ENCODE measurements at places on chromosomes 13 and 19.

DNA sequence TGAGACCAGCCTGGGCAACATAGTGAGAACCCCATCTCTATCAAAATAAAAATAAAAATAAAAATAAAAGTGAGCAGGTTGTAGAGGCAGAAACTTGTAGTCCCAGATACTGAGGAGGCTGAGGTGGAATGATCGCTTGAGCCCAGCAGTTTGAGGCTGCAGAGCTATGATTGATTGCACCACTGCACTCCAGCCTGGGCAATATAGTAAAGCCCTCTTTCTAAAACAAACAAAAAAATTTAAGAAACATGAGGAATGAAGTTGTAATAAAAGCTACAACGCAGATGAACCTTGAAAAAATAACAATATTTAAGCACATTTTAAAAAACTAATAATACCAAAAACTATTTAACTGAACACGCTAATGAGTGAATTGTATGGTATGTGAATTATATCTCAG, 919.3 kb downstream of the UQCRFS1 start:
- no peak for DNase-seq

- no peak for DNase-seq
Observed at GRCh38 chr13:100506154-100506553, 82.4 kb downstream of the GGACT start.

DNA sequence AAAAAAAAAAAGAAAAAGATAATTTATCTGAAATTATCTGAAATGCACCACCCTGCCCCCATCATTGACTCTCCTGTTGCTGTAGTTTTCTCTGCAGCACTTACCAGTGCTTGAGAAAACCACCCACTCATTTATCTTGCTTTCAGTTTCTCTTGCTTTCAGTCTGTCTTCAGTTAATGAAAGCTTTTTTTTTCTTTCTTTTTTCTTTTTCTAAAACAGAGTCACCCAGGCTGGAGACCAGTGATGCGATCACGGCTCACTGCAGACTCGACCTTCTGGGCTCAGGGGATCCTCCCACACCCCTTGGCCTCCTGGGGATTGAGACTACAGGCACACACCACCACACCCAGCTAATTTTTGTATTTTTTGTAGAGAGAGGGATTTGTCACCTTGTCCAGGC, 4.3 kb upstream of the ACP5 start:
- no peak for DNase-seq

DNA sequence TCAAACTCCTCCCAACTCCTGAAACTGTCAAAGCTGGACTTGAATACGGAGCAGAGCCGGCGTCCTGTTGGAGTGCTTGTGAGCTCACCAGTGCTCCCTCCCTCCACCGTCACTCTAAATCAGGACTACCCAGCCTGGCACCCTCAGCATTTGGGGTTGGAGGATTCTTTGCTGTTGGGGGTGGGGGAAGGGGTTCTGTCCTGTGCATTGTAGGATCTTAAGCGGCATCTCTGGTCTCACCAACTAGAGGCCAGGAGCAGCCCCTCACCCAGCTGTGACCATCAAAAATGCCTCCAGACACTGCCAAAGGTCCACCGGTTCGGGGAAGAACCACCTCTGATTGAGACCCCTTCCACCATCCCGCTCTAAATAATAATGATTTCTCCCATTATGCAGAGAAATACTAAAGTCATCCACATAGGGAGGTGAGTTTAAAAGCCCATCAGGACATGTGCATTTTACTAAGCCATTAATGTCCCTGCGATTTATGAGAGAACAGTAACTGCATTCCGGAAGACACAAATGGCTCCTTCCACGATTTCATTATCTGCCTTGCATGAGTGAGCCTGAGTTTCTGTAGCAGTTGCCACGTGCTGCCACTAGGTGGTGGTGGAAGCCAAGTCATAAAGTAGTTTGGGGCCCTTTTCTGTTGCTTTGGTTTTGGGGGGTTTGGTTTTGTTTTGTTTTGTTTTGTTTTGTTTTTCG, 16.1 kb upstream of the USP29 start:
- no peak for DNase-seq

- DNase-seq, result no peak
Observed at GRCh38 chr19:15673176-15673654, 328 bp downstream of the CYP4F12 start.

GRCh38 chr13:46728777-46729176, 68.2 kb downstream of the ESD start:
- DNase-seq, result no peak

DNA sequence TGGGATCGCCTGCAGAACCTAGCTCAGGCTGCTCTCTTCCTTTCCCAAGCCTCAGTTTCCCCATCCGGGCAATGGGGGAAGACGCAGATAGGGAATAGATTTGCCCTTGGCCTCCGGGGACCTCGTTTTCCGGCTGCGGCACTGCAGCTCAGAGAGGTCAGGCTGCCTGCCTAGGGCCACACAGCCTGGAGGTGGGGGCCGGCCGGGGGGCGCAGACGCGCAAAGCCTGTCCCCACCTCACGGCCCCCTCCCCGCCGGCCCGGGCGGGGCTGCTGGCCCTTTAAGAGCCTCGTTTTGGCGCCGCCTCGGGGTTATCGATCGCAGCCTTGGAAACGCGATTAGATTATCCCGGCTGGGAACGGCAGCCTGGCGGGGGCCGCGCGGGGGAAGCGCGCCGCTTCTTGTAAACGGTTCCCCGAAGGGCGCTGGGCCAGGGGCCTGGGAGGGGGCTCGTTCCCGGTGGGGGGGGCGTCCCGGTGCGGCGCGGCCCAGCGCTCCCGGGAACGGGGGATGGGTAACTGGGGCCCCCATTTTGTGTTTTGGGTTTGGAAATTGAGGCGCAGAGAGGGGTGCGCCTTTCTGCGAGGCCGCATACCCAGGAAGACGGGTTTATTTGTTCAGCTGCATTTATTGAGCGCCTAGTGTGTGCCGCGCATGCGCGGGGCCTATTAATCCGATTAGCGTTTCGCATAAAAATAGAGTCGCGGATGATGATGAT, 23.4 kb upstream of the TCF3 start:
- DNase-seq, result no peak

- DNase-seq, result no peak
Observed at GRCh38 chr19:48638831-48639381, 1.7 kb upstream of the DBP start.

- DNase-seq, result no peak
Observed at GRCh38 chr19:49879243-49879963, 1.9 kb downstream of the TBC1D17 start.

- no peak for DNase-seq
Observed at GRCh38 chr19:50648659-50649058, 586 bp upstream of the C19orf81 start.

GRCh38 chr13:36512771-36513170, 80.5 kb downstream of the CCNA1 start:
- DNase-seq, result no peak

DNA sequence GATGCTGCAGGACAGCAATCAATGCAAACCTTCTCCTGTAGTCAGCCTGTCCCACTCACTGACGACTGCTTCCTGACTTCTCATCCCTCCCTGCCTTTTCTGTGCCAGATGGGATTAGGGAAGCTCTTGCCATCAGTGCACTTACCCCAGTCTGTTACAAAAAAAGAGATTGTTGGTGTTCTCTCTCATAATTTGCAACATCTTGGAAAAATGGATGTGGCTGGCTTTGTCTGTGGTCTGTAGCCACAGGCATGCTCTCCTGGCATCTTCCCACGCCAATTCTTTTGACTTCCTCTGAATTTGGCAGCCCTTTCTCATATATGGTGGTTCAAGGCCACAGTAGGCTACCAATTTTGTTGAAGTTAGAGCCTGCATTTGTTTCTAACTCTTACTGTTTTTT, 11.6 kb upstream of the HTR2A start:
- no peak for DNase-seq

DNA sequence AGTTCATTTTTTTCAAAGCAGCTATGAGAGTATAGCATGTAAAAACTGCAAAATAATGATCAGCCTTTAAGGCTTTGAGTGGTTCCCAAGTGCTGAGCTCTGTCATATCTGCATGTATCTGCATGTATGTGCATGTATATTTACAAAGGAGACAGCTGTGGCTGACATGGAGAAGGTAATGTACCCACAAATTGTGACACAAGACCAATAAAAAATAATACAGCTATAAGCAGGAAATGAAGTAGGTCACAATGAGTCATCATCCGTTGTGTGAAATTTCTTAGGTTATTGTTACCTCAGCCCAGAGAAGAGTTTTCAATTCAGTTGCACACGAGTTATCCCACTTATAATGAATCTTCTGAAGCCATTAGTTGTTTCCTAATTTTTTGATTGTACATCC, 60.9 kb upstream of the MED4 start:
- no peak for DNase-seq

GRCh38 chr19:8831832-8832131, 322 bp downstream of the ZNF558 start:
- DNase-seq, result no peak

- DNase-seq, result no peak
Observed at GRCh38 chr13:102038787-102039186, 363.1 kb downstream of the FGF14 start.

GRCh38 chr13:110817143-110817542, 97.7 kb downstream of the ANKRD10 start:
- DNase-seq, result no peak

- DNase-seq, result no peak
Observed at GRCh38 chr13:80307401-80307987, 33.4 kb downstream of the SPRY2 start.

DNA sequence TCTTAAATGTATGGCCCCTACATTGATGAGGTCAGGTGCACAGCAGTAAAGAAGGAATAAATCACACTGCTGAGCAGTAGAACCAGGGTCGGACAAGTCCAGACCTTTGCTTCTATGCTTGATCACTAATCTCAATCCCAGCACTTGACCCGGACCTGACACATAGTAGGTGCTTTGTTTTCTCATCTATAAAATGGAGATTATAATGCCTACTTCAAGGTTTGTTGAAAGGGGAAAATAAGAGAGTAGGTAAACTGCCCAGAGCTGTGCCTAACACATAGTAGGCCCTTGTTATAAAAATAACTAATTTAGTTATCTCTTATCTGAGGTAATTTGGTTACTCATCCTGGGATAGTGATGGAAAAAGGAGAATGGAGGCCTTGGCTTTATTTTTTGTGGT, 125.0 kb downstream of the RXFP2 start:
- DNase-seq, result no peak

DNA sequence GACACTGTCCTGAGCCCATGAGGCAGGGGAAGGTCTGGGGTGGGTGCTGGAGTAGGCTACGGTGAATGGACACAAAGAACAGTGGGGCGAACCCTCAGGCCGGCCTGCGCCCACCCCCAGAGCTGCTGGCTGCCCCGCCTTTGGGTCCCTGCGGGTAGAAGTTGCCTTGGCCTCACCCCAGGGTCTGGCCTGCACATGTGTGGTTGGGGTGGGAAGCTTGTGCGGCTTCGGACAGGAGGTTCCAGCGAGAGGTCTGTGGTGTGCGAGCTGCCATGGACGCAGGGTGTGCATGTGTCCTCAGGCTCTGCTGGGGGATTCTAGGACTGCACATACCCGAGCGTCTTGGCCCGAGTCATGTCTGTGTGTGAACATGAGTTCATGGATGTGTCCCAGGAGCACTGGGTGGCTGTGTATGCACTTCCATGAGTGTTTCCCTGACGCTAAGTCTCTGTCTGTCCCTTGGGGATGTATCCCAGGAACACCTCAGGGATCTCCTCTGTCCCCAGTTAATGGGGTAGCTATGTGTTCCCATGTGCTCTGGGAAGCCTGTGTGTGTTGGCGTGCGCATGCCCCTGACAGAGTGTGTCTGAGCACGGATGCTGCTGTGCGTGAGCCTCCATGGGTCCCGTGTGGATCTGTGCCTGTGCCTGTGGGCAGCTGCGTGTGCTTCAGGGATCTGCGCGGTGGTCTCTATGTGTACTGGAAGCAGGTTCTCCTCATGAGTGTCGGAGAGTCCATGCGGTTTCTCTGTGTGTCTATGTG, 20.8 kb upstream of the POU2F2 start:
- DNase-seq, result no peak

DNA sequence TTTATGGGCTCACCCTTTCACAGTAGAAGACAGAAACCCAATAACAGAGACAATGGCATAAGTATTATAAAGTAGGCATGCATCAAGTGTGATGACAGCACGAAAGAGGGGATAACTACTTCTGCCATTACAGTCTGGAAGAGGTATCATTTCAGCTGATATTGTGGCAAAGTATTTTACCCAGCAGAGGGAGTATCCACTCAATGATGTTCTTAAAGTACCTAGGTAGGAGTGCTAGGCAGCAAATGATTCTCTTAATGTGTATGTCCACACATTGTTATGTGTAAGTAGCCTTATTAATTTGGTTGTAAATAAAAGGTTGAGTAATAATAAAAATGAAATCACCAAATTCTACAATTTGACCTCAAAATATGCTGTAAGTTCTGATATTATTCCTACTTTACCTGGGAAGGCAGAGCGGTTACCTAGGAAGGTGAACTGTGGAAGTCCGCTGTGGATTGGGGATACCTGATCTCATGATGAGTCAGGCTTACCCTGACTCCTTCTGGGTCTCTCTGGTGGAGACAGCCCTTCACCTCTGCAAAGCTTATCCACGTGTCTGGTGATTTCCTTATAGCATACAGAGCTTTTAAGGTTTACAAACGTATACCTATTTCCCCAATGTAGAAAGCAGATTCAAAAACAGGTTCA, 4.1 kb upstream of the UBAC2 start:
- DNase-seq, result no peak

GRCh38 chr19:29936409-29936808, 5.6 kb upstream of the URI1 start:
- DNase-seq, result no peak

DNA sequence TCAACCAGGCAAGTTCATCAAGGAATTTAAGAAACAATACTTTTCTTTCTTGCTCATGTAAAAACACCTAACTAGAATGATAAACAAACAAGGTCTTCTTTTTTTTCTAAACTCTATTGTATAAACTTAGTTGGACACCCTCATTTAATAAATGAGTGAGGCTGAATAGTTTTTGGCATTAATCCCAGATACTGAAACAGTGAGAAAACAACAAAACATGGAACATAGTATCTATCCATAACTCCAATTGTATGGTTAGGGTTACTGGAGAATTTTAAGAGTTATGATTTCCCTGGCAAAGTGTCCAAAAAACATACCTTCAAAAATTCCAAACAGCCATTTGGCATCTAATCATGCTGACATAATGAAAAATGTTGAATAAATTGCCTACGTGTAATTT, 5.8 kb upstream of the POMP start:
- no peak for DNase-seq

DNA sequence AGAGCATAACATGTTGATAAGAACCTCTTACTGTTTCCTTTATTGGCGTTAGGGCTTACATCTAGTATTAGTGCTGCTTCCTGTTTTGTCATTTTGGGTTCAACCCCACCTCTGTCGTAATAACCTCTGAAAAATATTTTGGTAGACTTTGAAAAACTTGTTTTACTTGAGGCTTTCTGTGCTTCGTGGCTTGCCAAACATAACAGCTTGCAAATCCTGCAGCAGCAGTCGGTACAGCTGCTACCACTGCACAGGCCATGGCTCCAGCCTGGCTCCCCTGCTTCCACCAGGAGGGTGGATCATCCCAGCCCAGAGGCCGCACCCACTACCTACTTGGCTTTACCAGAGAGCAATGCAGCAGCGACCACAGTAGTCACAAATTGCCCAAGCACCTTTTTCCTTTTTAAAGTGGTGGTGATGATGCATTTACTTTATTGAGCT, 11.8 kb upstream of the CEACAM4 start:
- DNase-seq, result no peak

Data from cortex of kidney (tissue), 1 donor.